ENCODE measurements at places on chromosomes 7 and 10.

GRCh38 chr10:70455213-70455630, 13.7 kb upstream of the NODAL start:
- no peak for DNase-seq

- no peak for DNase-seq
Measured at GRCh38 chr7:88262562-88262961, 42.7 kb upstream of the SRI start.

GRCh38 chr7:80844916-80845315, 73.9 kb downstream of the SEMA3C start:
- DNase-seq: no peak

DNA sequence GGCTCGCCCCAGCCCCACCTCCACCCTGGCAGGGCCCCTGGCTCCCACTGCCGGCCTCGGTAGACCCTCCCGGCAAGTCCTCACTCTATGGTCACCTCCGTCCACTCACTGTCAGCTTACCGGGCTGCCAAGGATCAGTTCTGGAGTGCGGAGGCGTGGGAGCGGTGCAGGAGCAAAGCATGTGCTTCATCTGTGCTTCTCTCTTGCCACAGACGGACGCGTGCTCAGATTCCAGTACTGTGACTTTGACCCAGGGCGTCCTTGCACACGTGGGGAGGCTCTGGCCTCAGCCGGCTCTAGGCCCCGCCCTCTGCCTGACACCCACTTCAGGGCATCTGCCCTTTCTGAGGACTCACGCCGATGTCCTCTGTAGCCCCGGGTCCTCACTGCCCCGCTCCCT, 547.5 kb upstream of the FOXK1 start:
- no peak for DNase-seq

GRCh38 chr10:49484486-49485235, 54.3 kb downstream of the ERCC6 start:
- DNase-seq: no peak

DNA sequence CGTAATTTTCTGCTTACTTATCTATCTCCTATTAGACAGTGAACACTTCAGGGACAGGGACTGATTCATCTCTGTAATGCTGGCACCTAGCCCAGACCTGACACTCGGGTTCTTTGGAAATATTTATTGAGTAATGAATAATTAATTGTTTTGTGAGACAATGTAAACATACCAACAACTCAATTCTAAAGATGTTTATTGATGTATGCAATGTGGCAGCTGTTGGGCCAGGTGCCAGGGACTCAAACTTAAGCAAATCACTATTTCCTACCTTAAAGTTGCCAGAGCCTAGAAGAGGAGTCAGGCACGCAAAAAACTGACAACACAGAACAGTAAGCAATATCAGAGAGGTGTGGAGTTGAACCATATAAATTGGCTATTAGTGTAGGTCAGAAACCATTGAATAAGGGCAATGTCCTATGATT, 63.6 kb upstream of the BMPER start:
- no peak for DNase-seq

- no peak for DNase-seq
Measured at GRCh38 chr10:31648966-31649365, 279.7 kb downstream of the ARHGAP12 start.

GRCh38 chr10:17213646-17214349, 12.3 kb upstream of the TRDMT1 start:
- no peak for DNase-seq

DNA sequence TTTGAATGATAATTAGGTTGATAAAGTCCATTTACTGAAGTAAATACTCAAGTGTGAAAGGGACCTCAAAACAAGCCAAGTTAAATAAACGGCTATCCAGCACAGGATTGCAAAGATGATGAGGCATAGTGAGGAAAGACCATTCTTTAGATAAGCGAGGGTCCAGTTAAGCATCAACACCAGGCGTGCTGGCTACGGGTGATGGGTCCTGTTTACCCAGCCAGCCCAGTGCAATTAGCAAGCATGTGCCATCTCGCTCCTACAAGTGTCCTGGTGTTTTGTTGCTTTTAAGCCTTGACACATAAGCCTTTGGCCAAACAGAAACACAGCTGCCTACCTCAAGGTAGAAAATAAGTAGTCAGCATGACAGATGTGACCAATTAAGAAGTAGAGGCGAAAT, 7.1 kb downstream of the NEBL start:
- no peak for DNase-seq

GRCh38 chr7:131000873-131001272, 266.9 kb upstream of the KLF14 start:
- DNase-seq: no peak

DNA sequence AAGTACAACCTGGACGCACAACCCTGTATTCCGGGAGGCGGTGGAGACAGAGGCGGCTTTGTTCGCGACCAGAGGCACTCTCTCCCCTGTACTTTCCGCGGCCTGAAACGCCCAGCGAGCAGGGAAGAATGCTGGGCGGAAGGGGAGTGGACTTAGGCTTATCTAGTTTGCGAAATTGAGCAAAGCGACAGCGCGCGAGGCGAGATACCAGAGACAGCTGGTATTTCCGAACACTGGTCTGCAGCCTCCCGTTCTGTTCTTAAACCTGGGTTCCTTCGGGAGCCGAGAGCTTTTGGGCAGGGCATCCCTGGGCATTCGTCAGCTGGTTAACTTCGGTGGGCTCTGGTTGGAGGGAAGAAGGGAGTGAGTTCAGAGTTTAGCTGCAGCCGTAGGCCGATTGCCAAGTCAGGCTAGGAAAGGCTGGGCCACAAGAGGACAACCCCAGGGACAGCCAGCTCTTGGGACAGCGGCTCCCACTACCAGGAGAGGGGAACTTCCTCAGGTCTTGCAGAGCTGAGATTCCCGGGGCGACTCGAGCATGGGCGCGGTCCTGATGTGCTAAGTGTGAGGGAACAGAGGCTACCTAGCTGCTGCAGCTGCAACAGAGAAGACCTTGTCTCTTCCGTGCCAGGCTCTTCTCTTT, 3.9 kb downstream of the HMX3 start:
- DNase-seq: no peak

GRCh38 chr10:127882801-127883459, 9.8 kb downstream of the CLRN3 start:
- DNase-seq: no peak

Measured in activated CD4-positive, alpha-beta T cell treated with anti-CD3 and anti-CD28 coated beads, Interleukin-2, amount 50 U/mL, for 1 hour (primary cell).